ENCODE measurements at places on chromosomes 13 and 19.

DNA sequence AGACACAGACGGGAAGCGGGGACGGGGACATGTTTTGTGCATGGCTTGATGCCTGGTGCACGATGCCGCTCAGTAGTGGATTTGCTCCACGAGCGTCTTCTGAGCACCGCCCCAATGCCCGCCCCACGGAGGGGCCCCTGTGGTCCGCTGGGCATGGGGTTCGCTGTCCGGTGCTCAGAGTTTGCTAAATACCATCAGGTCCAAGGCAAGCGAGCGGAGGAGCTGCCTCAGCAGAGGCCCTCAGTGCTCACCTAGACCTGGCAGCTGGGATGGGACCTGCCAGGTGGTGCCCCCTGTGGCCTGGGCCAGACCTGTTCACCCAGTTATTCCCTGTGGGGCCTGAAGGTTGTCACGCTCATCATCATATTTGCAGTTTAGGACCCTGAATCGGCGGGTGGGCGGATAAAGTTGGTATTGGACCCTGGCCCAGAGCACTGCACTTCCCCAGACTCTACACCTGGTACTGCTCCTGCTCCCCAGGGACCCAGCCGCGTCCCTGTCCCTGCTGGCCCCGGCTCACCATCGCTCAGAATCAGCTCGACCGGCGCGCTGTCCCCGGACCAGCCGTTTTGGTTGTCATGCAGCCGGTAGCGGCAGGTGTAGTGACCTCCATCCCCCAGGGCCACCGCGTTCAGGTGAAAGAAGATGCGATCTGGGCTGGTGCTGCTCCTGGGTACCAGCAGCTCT lies 2.3 kb downstream of the A1BG start:
- DNase-seq, result no peak

DNA sequence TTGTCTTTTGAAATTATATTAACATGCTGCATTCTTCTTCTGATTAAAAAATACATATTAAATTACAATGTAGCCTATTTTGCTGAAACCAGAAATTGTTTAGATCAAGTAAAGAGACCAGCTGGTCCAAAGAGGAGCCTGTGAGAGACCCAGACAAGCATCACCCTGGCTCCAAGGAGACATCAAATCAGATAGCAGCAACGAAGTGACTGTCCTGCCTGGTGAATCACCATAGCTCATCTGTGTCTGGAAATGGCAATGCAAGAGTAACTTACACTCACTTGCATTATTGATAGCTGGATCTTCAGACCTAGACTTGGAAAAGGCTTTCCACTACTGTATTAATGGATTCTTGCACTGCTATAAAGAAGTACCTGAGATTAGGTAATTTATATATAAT lies 169.1 kb downstream of the KCTD12 start:
- no peak for DNase-seq

GRCh38 chr19:29040292-29040691 lies 172.7 kb downstream of the UQCRFS1 start:
- DNase-seq, result no peak

GRCh38 chr13:30148171-30148754 lies 159.1 kb downstream of the KATNAL1 start:
- DNase-seq, result no peak

DNA sequence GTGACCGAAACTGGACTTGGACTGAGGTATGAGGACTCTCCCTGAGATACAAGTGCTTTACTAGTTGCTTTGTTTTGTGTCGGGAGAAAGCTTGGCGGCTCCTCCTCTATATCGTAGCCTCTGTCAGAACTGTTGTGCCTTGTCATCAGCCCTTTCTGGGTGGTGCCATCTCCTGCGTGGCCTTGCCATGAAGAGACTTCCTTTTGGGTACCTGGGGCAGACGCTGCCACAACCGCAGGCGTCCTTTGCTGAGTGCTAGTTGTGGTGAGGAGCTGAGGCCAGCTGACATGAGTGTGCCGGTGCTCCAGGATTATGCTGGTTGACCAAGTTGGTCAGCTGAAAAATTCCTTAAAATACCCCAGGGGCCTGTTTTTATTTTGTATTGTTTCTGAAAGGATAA lies 124.5 kb downstream of the AKAP11 start:
- no peak for DNase-seq

GRCh38 chr13:20388184-20388583 lies 137.5 kb downstream of the CRYL1 start:
- no peak for DNase-seq

All from OCI-M1 (cell line).